Fibroblast of skin of left quadriceps (primary cell): ENCODE measurements at places on chromosomes 13 and 19.
A peak's percentile ranks its signal among the peaks of the same experiment; 100 is the strongest.

GRCh38 chr13:49495783-49496762 is at the start of gene PHF11:
Gene PHF11 (plus strand): TSS chr13:49495953. CDS start chr13:49496002, 49 bp downstream.
- peak; percentile 24 for DNase-seq

GRCh38 chr19:44640518-44640917 is 3.2 kb upstream of the PVR start:
- no peak for DNase-seq

- no peak for DNase-seq
Measured at GRCh38 chr13:24267274-24267673, 42.1 kb upstream of the C1QTNF9 start.

DNA sequence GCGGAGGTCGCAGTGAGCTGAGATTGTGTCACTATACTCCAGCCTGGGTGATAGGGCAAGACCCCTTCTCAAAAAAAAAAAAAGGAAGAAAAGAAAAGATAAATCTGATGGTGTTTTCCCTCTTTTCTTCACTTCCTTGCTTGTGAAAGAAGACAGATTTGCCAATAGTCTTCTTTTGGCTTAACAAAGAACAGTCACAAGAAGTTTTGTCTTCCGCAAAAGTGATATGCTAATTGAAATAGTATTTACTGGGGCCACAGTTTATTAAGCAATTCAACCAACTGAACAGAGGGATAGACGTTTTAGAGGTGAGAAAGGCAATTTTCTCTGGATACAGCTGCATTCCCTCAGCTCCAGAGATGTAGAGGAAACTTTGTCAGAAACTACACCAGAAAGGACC is 22.9 kb upstream of the PLAUR start:
- no peak for DNase-seq

DNA sequence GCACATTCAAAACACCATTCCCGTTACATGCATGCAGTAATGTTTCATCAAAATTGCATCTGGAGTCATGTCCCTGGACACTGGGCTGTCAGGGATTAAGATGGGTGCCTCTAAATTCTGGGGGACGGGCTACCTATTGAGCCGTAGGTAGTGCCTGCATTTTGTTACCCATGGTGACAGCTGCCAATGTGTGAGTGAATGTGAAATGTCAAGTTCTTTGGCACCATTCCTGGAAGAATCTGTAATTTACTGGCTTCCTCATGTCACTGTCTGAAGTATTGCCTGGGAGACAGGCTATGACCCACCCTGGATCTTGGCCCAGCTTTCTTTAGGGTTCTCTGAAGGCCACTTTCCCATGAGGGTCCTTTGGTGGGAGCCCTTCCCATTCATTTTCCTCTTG is 266.1 kb downstream of the TSHZ3 start:
- DNase-seq, result no peak

- no peak for DNase-seq
Measured at GRCh38 chr19:38516802-38517201, 83.3 kb downstream of the RYR1 start.

GRCh38 chr19:46907880-46908279 is 47.1 kb downstream of the ARHGAP35 start:
- no peak for DNase-seq

DNA sequence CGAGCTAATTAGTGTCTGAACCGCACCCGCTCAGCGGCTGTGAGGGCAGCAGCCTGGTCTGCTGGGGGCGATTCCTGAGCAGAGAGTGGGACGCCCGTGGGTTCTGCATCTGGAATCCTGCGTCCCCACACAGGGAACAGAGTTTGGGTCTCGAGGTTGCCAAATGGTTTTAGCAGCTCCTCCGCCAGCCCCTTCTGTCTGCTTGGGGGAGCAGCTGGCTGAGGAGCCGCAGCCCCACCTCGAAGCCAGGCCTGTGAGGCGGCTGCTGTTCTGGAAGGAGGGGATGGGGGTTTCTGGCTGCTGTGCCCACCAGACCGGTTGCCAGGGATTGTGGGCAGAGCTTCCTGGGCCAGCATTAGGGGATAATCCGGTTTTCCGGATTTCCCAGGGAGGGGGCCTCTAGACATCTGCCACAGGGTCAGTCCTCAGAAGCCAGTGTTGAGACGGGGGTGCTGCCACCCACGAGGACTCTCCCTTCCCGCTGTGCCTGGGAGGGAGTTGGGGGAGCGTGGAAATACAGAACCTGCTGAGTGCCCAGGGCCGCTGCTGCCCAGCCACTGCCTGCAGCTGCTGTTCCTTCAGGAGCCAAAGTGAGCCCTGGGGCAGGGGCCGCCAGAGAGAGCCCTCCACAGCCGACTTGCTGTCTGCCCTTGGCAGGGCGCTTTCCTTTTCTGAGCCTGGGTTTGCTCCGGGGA is 2.0 kb downstream of the CDC34 start:
- DNase-seq, result no peak

- no peak for DNase-seq
Measured at GRCh38 chr13:24007979-24008620, 110.8 kb upstream of the C1QTNF9B start.

GRCh38 chr19:38617764-38618589 is at the start of gene MAP4K1:
Gene MAP4K1 (minus strand): TSS chr19:38617953. CDS start chr19:38617895, 58 bp downstream.
- no peak for DNase-seq

DNA sequence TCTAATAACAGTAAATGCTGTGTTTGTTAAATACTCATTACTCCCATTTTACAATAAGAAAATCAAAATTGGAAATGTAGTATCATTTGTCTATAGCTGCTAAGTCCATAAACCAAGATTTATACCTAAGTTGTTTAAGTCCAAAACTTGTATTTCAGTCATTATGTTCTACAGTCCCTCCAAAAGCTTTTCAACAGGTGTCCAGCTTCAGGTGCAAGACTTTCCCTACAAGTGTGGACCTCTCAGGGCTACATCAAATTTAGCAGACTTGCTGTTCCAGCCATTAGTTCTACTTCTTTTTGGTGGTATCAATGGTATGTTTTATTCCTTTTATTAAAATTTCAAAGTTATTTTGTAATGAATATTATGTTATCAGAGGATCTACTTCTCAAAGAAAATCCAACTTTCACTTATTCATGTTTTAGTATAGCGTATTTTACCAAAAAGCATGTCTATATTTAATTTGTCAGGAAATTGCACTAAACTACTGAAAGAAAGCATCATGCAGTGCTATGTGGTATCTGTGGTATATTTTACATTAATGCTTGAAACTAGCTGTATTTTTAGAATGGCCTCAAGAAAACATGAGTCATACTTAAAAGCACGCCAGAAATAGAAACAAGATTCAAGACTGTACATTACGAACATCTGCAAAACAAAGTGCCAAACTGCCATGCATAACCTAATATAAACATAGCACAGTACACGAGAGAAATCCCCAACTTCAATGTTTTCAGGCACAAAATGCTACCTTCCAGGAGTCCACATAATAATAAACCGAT is 44.5 kb downstream of the VWA8 start:
- peak; percentile 85 for DNase-seq

DNA sequence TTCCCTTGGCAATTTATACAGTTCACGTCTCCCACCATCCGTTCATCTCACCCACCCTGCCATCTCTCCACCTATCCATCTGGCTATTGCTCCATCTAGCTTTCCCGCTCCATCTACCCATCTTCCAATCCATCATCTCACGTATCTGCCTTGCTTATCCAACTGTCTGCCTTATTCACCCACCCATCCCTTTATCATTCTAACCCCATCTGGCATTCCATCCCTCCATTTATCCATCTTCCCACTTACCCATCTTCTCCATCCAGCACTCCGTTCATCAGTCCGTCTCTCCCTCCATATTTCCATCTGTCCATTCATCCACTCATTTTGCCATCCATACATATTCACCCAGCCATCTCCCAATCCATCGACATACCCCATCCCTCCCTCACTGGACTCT is 10.0 kb downstream of the RPS16 start:
- DNase-seq, result no peak
